Glutamatergic neuron (in vitro differentiated cells): ENCODE measurements at places on chromosomes 7 and 10.
A peak's percentile ranks its signal among the peaks of the same experiment; 100 is the strongest.

DNA sequence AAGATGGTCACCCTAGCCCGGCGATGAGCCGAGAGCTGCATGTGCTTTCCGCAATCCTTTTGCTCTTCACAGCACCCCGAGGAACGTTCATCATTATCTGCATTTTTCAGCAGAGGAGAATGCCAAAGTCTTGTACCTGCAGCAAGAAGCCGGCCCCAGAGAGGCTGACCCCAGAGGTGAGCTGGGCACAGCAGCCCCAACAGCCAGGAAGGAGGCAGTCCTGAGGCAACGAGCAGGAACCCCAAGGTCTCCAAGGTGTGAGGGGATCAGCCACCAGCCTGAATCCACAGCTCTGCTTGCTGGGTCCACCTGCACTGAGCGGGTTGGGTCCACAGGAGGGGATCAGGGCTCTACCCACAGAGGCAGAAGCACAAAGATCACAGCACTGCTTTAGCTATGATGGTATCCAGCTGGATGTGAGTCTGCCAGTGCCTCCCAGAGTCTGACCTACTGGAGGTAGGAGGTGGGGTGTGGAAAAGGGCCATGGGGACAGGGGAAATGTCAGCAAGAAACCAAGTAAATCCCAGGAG lies 16.8 kb upstream of the GDF10 start:
- DNase-seq = no peak

- no peak for DNase-seq
Observed at GRCh38 chr10:59434463-59435321, 72.3 kb upstream of the FAM13C start.

DNA sequence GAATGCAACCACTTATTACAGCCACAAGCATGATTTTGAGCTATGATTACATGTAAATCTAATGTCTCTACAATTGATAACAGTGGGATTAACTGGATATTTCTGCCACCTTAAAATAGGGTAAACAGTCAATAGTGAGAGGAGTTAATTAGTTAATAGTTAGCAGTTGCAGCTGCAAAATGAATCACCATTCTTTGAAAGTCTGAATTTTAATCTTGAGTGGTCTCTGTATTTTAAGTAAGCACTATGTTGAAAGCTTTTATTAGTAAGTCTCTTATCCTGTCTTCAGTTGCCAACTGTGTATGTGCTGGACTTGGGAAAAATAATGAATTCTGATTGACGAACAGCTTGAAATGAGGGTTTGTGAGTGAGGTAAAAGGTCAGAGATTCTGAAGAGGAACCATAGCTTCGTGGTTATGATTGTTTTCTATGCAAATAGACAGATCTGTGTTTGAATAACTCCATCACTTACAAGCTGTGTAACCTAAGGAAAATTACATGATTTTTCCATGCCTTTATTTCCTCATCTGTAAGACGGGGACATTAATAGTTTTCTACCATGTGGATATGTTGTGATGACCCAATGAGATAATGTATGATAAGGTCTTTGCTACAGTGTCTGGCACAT lies 75.2 kb downstream of the RNLS start:
- DNase-seq = no peak

- no peak for DNase-seq
Observed at GRCh38 chr10:3169673-3170072, 2.9 kb downstream of the PITRM1 start.

GRCh38 chr7:78959477-78959876 lies 494.0 kb downstream of the MAGI2 start:
- no peak for DNase-seq

GRCh38 chr7:69467826-69468225 lies 130.4 kb upstream of the AUTS2 start:
- no peak for DNase-seq

DNA sequence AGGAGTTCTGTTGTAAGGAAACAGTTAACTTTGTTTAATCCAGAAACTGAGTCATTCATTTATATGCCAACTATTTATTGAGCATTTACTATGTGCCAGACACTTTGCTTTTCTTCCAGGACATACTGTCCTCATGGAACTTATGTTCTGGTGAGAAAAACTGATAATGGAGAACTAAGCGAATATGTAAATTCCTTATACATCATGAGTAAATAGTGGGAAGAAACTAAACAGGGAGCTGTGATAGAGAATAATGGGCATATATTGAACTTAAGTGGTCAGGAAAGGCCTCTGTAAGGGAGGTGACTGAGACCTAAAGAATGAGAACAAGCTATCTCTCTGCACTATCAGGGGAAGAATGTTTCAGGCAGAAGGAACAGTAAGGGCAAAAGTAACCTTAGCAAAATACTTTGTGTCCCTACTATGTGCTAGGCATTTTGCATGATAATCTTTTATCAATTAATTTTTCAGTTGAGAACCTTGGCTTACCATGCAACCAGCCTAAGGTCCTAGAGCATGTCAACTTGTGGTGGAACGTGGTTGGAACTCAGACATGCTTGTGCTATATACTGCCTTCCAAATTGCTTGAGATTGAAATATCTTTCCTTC lies 45.4 kb downstream of the ST7 start:
- no peak for DNase-seq

DNA sequence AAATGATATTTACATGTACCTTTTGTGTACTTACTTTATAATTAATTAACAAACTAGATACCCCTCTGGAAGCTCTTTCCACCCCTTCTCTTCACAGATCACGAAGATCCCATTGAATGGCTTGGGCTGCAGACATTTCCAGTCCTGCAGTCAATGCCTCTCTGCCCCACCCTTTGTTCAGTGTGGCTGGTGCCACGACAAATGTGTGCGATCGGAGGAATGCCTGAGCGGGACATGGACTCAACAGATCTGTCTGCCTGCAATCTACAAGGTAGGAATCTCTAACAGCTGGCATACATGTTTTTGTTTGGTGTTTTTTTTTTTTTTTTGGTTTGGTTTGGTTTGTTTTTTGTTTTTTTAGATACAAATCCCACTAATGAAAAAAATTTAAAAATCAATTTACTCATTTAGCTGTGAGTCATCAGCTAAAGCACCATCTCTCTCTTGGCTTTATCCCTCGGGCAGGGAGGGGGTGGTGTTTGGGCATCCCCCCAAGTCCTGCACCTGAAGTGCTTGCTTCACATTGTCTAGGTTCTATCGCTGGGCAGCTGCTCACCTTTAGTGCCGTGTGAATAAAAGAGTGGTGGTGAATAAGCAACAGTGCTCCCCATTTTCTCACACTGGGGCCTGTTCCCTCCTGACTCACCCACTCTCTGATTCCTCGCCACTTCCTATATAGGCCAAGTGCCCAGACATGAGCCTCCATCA lies 68.9 kb downstream of the MET start:
- no peak for DNase-seq

- peak; percentile 72 for DNase-seq
Observed at GRCh38 chr10:96830511-96831199, 1.4 kb upstream of the LCOR start.

DNA sequence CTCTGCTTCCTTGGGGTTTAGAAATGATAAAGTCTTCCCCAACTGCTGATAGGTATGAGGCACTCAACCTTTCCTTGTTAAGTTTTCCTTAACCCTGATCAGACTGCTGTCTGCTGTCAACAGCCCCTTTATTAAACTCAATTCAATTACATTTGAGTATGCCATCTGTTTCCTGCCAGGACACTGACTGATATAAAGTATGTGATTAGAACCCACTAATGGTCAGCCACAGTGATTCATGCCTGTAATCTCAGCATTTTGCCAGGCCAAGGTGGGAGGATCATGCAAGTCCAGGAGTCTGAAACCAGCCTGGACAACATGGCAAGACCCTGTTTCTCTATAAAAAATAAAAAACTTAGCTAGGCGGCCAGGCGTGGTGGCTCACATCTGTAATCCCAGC lies 18.1 kb downstream of the BAZ1B start:
- DNase-seq = no peak

GRCh38 chr7:94111009-94111408 lies 106.9 kb upstream of the BET1 start:
- DNase-seq = no peak

DNA sequence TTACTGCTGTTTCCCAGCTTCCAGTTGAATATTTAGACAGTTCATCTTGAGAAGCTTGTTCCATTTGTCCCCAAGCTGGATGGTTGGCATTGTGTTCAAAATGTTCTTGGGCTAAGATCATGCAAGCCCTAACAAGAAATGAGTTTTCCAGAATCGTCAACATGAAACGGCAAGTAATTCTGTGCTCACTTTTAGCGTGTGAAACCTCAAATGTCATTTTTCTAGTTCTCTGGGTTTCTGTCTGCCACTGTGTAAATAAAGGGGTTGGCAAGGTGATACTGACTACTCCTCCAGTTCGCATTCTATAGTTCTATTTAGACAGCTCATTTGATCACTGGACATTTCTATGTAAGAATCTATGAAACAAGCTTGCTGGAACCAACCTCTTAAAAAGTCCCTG lies 194.0 kb downstream of the AHR start:
- DNase-seq = no peak

- no peak for DNase-seq
Observed at GRCh38 chr7:133625046-133625445, 372.2 kb downstream of the EXOC4 start.

DNA sequence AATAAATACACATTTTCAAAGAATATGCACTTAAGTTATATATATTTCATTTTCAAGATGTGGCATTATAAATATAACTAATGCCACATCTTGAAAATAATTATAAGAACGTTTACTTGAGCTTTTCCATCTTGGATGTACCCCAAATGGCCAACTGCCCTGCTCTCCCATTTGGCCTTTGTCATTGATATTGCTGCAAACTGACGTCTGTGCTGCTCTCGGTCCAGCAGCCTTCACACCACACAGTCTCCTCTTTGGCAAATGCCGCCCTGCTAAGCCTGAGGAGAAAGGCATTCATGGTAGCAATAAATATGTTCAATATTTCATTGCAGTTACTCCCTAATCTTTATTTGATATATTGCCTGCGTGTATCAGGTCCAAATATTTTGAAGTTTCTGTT lies 384.6 kb upstream of the ADARB2 start:
- DNase-seq = no peak

- no peak for DNase-seq
Observed at GRCh38 chr10:1544929-1545328, 192.4 kb downstream of the ADARB2 start.

DNA sequence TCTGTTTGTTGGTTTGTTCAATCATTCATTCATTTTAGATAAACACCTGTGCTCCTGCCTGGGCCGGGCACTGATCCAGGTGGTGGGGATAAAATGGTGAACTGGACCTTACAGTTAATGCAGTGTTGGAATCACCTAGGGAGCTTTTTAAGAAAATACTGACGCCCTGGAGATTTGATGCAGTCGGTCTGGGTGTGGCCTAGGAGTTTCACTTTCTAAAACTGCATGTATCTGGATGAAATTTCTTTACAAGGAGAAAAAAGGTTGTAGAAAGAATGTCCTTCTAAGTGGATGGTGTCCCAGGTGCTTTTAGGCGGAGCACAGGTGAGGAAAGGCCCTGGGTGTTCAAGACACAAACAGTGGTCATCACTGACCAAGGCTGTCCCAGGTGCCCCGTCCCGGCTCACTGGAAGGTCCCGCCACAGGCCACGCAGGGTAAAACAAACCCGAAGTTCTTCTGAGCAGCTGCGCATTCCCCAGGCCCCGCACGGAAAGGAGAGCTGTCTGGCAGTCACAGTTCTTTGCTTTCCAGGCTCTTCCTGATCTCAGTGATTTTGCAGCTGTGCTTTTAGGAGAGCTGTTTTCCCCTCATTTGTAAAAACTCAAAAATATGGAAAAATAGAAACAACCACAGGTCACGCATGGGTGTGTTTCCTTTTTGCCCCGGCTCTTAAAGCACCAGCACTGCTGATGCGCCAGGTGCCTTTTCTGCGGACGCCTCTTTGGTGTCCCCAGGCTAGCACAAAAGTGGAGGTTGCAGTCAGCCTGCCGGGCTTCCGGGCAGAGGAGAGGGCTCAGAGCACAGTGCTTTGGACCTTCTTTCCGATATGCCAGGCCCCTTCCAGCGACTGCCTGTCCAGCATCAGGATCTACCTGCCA lies 161.9 kb downstream of the GRK5 start:
- no peak for DNase-seq

- no peak for DNase-seq
Observed at GRCh38 chr7:26346611-26347203, 55.0 kb downstream of the SNX10 start.

DNA sequence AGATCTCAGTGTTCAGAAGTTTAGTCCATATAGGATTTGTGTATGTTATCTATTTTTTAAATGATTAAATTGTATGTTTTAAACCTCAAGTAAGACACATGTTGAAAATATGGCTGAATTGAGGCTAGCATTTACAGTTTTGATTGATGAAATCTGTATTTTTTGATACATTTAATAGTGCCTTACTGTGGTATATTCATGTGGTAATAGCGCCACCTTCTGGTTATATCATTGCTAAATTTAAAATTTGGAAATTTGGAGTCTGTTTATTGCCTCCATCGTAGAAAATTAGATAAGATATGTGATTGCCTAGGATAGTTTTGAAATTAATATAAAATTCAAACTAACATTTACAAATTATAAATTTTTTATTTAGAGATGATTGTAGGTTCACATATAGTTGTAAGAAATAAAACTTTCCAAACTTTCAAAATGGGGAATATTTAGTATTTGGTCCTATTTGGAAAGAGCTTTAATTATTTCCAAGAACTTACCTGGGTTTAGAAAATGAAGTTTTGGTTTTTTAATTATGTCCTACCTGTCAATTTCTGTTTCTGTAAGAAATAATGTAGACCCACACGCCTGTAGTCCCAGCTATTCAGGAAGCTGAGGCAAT lies 19.1 kb upstream of the ARMS2 start:
- DNase-seq = no peak

GRCh38 chr7:148587076-148587475 lies 3.5 kb upstream of the C7orf33 start:
- peak; percentile 54 for DNase-seq

DNA sequence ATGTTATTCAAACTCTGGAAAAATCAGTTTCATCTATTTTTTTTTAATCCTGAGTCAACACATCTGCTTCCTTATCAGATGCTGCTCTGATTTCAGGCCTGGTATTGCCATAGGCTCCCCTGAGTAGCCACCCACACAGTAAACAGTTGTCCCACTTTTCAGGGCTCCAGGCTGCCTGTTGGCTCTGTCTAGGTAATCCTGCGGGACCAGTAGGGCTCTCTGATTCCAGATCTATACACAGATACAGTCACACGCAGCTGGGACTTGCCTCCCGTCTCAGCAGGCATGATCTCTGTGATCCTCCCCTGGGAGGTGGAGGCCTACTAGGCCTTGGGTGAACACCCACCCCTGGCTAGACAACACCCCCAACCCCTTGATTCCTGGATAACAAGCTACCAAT lies 206.1 kb downstream of the CREB5 start:
- DNase-seq = no peak

DNA sequence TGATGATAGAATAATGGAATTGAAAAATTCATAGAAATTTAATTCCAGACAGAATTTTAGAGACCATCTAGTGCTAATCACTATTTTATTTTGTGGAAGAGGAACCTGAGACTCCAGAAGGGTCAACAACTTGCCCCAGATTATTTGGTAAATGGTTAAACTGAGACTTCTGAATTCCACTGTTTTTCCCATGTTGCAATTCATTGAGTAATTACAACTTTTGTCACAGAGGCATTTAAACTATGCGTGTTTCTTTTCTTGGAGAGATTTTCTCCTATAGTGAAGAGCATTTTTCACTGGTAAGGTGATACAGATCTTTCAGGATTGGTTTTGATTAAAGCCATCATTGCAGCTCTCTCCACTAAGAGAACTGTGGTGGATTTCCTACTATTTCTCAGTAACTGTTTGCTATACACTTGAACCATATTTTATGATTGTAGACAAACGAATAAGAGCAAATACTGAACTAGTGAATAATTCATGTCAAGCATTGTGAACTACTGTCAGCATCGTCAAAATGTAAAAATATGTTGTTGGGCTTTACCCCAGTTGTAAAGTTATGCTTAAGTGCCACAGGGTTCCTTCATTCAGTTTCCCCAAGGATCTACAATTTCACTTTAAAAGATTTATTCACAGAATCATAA lies 26.5 kb downstream of the LRGUK start:
- DNase-seq = no peak
